ENCODE measurements at places on chromosomes 7 and 10.

DNA sequence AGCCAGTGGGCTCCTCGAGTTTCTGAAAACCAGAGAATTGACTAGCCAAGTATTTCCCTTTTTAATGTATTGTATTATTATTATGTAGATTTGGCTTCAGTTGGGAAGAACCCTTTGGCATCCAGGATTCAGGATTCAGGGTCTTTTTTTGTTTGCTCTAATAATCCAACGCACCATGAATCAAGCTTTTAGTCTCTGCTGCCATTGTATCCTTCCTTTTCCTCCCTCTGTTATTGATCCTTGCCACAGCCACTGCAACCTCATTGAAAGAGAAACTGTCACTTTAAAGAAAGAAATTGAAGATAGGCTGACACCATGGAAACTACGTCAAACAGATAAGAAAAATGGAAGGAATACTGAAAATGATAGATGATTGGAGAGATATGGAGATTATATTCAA lies 150.0 kb downstream of the CHRM2 start:
- no peak for DNase-seq

DNA sequence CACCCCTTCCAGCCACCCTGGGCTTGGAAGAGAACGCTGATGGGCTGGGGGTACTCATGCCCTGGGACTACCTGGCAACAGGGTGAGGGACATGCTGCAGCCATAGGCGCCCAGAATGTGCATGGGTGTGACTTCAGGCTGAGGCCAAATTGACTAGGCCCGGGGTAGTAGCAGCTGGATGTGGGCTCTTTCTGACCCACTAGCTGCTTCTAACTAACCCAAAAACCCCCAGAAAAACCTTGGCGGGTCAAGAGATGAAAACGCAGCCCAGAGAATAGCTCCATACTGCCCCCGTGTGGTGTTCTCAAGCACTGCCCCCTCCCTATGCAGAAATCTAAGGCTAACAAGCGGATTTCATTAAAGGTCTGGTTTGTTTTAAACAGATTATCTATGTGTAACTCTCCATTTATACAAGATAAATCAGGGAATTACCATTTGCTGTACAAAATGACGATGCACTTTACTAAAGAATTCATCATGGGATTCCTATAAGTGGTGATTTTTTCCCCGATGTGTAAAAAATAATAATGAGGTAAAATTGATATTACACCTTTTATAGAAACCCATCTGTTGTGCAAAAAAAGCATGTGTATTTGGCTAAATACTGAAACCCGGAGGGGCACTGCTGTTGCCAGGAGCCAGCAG lies 4.2 kb downstream of the SMARCD3 start:
- no peak for DNase-seq

DNA sequence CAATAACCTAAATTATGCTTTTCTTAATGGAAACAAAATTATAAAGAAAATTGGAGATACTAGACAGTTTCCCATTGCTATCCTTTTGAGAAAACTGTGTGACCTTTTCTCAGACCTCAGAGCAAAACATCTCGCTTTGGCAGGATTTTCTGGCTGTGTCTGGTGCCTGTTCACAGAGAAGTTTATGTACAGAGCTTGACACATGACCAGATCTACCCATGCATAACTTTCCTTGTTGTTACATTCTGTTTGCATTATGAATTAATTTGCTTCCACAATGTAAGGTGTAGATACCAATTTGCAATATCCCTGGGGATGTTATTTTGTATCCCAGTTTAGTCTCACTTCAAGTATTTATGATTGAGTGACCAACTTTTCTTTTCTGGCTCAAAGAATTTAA lies 565.0 kb downstream of the XPNPEP1 start:
- no peak for DNase-seq

DNA sequence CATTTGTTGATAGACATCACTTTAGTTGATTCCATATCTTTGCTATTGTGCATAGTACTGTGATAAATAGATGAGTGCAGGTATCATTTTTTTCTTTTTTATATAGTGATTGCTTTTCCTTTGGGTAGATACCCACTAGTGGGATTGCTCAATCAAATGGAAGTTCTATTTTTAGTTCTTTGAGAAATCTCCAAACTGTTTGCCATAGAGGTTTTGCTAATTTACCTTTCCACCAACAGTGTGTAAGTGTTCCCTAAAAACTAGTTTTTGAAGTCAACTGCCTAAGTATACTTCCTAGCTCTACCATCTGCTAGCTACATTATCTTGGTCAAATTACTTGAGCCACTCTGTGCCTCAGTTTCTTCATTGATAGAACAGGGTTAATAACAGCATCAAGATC lies 31.5 kb upstream of the RSBN1L start:
- no peak for DNase-seq

GRCh38 chr7:36967387-36967786 lies 243.1 kb upstream of the AOAH start:
- no peak for DNase-seq

GRCh38 chr7:155260498-155260872 lies 37.2 kb upstream of the INSIG1 start:
- no peak for DNase-seq

DNA sequence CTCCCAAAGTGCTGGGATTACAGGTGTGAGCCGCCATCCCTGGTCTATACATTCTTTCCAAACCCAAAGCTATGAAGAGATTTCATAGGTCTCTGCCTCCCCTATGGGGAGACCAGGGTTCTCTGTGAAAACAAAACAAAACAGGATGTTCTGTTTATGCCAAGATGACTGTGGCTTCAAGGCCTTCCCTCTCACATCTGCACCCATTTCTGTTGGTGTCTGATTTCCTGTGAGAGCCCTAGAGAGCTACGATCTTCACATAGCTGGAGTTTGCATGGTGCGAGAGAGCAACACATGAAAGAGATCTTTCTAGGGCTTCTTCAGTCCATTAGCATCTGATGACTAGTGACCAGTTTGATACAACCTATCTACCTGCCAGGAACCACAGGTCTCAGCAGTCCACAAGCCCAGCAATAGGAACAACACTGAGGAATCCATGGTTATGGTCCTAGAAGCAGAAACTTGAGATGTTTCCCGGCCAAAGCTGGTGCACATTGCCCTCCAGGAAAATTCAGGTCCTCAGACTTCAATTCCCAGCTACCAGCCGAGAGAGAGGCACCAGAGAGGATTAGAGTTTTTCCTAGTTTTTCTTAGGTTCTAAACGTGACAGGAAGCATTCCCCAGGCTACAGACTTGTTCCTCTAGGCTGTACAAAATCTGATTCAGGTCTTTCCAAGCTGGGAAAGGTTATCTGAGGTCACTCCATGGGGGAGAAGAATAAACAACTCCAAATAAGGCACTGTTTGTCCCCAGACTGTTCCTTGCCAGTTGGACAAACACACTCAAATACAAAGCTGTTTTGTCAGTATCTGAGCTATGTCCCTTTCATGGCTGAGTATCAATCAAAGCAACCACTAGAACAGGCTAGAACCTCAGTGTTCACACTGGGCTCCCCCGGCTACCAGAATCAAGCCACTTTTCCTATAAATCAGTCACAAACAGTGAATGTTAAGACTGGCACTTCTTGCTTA lies 259.7 kb downstream of the CALN1 start:
- DNase-seq: no peak

DNA sequence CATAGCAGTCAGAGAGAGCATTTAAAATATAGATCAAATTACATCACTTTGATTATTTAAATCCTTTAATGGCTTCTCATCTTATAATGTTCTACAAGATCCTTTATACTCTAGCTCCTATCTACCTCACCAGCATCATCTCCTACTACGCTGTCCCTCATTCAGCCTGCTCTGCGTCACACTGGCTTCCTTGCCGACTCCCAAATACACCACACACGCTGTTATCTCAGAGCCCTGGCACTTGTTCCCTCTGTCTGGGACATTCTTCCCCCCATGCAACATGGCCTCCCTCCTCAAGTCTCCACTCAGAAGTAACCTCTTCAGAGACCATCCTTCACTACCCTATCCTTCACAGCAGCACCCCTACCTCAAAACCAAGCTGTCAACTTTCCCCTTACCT lies 46.7 kb downstream of the RNLS start:
- no peak for DNase-seq

- DNase-seq: no peak
Measured at GRCh38 chr10:122986335-122986734, 6.1 kb downstream of the PSTK start.

DNA sequence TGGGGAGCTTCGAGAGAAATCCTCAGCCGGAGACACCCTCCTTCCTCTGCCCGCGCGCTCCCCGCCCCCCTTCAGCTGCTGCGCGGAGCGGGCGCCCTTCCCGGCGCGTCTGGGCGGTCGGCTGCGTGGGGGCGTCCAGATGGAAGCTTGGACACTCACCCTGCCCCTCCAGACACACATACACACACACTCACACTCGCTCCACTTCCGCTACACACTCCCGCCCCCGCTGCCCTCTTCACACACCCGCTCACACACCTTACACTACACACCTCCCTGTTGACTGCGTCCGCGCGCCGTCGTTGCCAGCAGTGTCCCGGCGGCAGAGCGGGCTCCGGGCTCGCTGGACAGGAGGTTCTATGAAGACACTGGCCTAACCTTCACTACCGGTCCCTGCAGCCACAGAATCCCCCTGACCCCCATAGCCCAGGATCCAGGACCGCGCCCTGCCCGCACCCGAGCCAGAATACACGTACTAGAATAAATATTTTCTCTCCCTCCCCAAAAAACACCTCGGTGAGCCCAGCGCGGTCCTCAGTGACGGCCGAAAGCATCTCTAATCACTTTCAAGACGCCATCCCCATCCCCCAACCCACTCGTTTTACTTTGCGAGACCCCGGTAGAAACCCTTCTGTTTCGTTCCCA lies 1.1 kb upstream of the EGR2 start:
- peak; percentile 65 for DNase-seq

GRCh38 chr7:121531175-121532070 lies 135.3 kb upstream of the FAM3C start:
- no peak for DNase-seq

GRCh38 chr7:35420656-35421055 lies 166.8 kb upstream of the TBX20 start:
- no peak for DNase-seq

GRCh38 chr7:102165136-102165535 lies 121.5 kb upstream of the SH2B2 start:
- no peak for DNase-seq

DNA sequence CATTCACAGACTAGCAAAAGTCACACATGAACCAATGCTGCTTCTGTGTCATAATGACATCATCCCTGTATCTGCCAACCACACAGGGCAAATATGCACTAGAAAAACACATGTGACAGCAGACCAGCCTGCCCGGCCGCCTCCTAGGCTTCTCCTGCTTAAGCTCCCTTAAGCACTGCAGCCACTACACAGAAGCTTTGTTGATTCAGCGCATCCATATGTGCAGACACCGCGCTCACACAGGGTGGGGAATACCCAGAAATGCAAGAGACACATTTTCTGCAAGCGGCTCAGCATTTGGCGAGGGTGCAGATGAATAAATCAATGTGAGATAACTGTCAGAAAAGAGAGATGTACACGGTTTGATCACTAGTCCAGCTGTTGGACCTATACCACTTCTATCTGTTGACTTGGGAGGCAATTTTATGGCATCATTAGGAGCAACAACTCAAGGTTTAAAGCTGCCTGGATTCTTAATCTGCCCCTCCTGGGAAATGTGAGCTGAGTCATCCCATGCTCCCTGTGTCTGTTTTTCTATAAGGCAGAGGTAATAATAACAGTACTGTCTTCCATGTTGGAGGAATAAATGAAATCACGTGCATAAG lies 33.4 kb downstream of the CPXM2 start:
- no peak for DNase-seq

GRCh38 chr7:33905389-33906032 lies at the start of gene BMPER:
Gene BMPER, plus strand, starts transcription at chr7:33905539. Its CDS starts 75 bp downstream, at chr7:33905614.
- no peak for DNase-seq

DNA sequence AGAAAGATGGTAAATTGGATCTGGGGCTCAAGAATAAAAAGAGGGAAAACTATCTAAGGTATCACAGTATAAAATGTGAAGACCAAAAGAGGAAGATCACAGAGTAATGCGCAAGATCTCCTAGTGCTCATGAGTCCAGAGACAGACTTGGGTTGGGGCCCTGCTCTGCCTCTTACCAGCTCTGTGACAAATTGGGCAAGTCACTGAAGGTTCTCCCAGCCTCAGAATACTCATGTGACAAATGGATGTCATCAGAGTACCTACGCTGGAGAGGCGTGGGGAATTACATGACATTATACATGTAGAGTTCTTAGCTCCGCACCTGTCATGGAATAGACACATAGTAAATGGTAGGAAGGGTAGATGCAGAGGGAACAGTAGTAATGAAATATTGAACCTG lies 124.4 kb downstream of the DOCK4 start:
- DNase-seq: no peak

- no peak for DNase-seq
Measured at GRCh38 chr10:75582102-75582501, 150.7 kb downstream of the LRMDA start.

DNA sequence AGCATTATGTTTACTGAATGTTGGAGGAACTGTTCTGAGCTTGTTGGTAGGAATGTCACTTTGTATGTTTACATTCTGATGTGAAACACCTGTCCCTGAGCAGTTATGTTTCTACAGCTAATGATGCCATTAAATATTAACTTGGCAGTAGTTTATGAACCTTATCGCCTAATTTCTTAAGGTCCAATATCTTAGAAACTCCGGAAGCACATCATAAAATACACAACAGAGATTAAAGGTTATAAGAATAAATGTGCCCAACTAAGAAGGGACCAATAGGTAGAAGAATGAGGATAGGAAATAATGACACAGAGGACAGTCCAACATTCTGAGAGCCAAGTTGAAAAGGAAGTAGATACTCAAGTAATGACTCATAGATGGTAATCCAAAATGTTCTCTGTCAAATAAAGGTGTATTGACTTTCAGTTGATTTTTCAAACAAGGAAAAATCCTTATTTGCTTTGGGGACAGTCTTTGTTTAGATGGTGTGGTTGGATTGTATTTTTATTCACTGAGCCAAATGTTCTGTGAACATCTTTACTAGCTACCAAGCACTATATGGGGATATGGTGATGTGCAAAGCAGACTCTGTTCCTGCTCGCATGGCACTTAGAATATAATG lies 31.9 kb downstream of the LCOR start:
- no peak for DNase-seq

DNA sequence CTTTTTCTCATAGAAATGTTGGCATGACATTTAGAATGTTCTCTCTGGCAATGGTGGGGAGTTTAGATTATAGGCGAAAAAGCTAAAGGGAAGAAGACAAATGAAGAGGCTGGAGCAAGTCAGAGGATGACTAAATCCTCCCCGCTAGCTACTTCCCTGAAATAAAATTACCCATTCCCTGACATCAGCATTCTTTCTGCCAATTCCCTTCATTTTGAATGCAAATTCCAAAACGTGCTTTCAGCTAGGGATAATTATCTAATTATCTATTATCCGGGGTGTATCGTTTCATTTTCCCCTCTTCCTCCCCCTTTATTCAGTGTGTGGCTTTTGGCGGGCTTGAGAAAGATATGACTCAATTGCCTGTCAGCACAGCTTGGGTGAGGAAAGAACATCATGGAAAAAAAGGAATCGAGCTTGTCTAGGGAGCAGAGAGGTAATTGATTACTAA lies 672.3 kb downstream of the TNS3 start:
- no peak for DNase-seq

GRCh38 chr7:155213385-155213784 lies 84.3 kb upstream of the INSIG1 start:
- DNase-seq: no peak

All from stimulated activated CD4-positive, alpha-beta T cell treated with anti-CD3 and anti-CD28 coated beads, TNF-alpha, amount 100 ng/mL, for 24 hours (primary cell).